ENCODE measurements at places on chromosomes 16 and 17. TPM values are rescaled to one million over a fixed set of nuclear protein-coding genes. Genes with fewer than 3 reads are reported as not detected.

- H3K4me3 ChIP-seq: no peak overlapping the region
- no peak for DNase-seq
- H3K27ac ChIP-seq: no peak overlapping the region
- H3K27me3 ChIP-seq: no peaks in the 10 kb centered on the region
- peaks cover 55% of the 10 kb centered on the region for H3K36me3 ChIP-seq
- H3K4me1 ChIP-seq: peaks cover 12% of the 10 kb centered on the region
Measured at GRCh38 chr17:43215341-43215740, 3.7 kb downstream of the TMEM106A start.

Gene NQO1
- total RNA-seq: 114 TPM

GRCh38 chr16:638034-638543 is 2.0 kb upstream of the METTL26 start:
- peaks cover 17% of the 10 kb centered on the region for H3K36me3 ChIP-seq
- peak overlapping the region; percentile 81 for H3K27ac ChIP-seq
- no peak for DNase-seq
- H3K4me3 ChIP-seq: no peak overlapping the region
- H3K27me3 ChIP-seq: no peaks in the 10 kb centered on the region

Gene PRR29
- total RNA-seq: 0.42 TPM

Gene CRISPLD2
- total RNA-seq: 568 TPM

- no peak overlapping the region for H3K27ac ChIP-seq
- no peaks in the 10 kb centered on the region for H3K27me3 ChIP-seq
- H3K4me3 ChIP-seq: no peak overlapping the region
- H3K4me1 ChIP-seq: peaks cover 6% of the 10 kb centered on the region
- H3K36me3 ChIP-seq: no peaks in the 10 kb centered on the region
Measured at GRCh38 chr16:72246423-72246822, 74.5 kb upstream of the PMFBP1 start.

DNA sequence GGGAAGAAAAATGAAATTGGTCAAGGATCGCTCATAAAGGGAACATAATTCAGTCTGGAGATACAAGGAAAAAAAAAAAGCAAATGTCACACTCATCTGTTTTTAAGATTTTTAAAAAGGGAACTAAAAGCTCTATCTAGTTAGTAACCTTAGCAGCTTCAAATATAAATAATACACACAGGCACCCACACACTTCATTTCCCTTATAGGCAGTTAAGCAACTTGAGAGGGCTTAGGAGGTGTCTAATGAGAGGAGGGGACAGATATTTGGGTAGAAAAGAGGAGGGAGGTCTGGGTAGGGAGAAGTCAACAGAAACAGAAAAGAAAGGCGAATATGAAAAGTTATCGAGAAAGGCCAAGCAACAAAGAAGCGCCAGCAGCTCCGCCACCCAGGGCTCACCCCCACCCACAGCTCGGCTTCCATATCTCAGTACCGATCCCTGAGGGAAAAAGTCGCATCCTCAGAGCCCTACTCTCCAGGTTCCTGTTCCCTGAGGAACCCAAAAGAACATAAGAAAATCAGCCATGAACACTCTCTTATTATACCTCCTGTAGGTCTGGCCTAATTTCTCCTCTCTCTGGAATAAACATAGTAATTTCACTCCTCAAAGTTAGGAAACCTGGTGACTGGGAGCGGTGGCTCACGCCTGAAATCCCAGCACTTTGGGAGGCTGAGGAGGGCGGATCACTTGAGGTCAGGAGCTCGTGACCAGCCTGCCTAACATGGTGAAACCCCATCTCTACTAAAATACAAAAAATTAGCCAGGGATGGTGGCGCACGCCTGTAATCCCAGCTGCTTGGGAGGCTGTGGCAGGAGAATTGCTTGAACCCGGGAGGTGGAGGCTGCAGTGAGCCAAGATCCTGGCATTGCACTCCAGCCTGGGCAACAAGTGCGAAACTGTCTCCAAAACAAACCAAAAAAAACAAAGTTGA is 69.6 kb upstream of the RCVRN start:
- H3K27me3 ChIP-seq: no peaks in the 10 kb centered on the region
- H3K27ac ChIP-seq: peak overlapping the region; percentile 55
- H3K4me1 ChIP-seq: peaks cover 10% of the 10 kb centered on the region
- no peak overlapping the region for H3K4me3 ChIP-seq
- H3K36me3 ChIP-seq: no peaks in the 10 kb centered on the region

Gene KRT32
- not detected for total RNA-seq

Gene SLC13A5
- total RNA-seq: not detected

DNA sequence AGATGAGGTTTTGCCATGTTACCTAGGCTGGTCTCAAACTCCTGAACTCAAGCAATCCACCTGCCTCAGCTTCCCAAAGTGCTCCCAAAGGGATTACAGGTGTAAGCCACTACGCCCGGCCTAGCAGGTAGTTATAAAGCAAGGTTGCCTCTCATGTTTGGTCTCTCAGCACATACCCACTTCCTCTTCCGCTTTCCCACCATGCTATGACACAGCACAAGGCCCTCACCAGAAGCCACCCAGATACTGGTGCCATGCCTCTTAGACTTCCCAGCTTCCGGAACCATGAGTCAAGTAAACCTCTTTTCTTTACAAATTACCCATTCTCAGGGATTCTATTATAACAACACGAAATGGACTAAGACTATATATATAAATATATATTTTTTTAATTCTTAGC is 143.6 kb downstream of the COPRS start:
- no peak for DNase-seq
- no peaks in the 10 kb centered on the region for H3K27me3 ChIP-seq
- H3K4me3 ChIP-seq: no peak overlapping the region
- H3K36me3 ChIP-seq: no peaks in the 10 kb centered on the region

DNA sequence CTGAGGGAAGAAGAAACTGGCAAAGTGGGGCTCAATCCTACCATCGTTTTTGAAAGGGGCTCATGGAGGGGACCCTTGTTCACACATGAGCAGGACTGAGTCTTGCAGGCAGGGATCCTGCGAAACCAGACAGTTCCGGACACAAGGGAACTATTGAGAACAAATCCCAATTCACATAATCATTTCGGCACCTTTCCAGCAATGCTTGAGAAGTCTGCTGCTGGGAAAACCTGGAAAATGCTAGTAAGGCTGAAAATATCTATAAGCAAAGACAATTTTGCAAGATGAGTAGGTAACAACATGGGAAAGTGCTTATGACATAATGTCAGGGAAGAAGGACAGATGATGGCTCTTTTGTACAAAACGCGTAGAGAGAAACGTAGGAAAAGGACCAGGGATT is 52.1 kb upstream of the BPTF start:
- no peaks in the 10 kb centered on the region for H3K4me1 ChIP-seq
- H3K4me3 ChIP-seq: no peak overlapping the region
- H3K27ac ChIP-seq: no peak overlapping the region
- no peaks in the 10 kb centered on the region for H3K27me3 ChIP-seq

DNA sequence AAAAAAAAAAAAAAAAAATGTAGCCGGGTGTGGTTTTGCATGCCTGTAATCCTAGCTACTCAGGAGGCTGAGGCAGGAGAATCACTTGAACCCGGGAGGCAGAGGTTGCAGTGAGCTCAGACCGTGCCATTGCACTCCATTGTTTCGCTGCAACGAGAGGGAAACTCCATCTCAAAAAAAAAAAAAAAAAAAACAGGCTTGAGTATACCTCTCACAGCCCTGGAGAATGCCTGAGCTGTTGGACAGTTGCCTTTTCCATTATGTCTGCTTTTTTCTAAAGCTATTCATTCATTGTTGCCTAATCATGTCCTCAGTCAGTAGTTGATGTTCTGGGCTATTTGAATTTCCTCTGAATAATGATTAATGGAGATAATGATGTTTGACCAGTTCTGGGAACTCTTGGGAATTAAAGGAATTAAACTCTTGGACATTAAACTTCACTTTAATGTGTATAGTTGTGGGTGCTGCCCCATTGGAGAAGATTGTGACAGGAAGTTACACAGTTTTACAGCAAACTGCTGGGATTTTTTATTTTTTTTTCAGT is 11.8 kb downstream of the HMOX2 start:
- DNase-seq: no peak
- H3K36me3 ChIP-seq: peaks cover 54% of the 10 kb centered on the region
- H3K4me3 ChIP-seq: no peak overlapping the region

GRCh38 chr17:6856051-6856450 is 24.5 kb upstream of the TEKT1 start:
- no peak overlapping the region for H3K27ac ChIP-seq
- DNase-seq: no peak
- H3K36me3 ChIP-seq: no peaks in the 10 kb centered on the region

- H3K36me3 ChIP-seq: no peaks in the 10 kb centered on the region
- H3K27me3 ChIP-seq: peaks cover 7% of the 10 kb centered on the region
- H3K4me1 ChIP-seq: peaks cover 74% of the 10 kb centered on the region
- H3K4me3 ChIP-seq: peak overlapping the region; percentile 71
- peak; percentile 92 for DNase-seq
- H3K27ac ChIP-seq: peak overlapping the region; percentile 96
Measured at GRCh38 chr16:65119901-65120401, 1.9 kb downstream of the CDH11 start.

DNA sequence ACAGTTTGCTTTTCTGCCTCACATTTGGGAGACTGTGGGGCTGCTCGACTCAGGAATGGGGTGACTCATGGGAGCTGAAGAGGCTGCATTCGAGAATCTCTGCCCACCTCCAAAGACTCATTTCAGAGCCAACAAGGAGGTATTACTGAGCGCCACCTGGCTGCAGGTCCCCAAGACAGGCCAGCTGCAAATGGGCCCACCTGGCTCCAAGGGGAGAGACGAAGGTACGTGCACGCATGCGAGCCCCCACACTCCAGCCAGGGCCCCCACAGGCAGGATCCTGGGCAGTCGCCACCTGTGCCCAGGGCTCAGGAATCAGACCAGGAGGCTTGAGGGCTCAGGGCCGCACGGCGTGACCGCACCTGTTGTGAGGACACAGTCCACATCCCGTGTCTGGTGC is 6.0 kb downstream of the HAGHL start:
- H3K36me3 ChIP-seq: peaks cover 78% of the 10 kb centered on the region
- peaks cover 8% of the 10 kb centered on the region for H3K27me3 ChIP-seq
- DNase-seq: no peak
- peaks cover 14% of the 10 kb centered on the region for H3K4me1 ChIP-seq
- H3K4me3 ChIP-seq: no peak overlapping the region

Gene HOXB8
- not detected for total RNA-seq

Gene PRCD
- 5.1 TPM for total RNA-seq

DNA sequence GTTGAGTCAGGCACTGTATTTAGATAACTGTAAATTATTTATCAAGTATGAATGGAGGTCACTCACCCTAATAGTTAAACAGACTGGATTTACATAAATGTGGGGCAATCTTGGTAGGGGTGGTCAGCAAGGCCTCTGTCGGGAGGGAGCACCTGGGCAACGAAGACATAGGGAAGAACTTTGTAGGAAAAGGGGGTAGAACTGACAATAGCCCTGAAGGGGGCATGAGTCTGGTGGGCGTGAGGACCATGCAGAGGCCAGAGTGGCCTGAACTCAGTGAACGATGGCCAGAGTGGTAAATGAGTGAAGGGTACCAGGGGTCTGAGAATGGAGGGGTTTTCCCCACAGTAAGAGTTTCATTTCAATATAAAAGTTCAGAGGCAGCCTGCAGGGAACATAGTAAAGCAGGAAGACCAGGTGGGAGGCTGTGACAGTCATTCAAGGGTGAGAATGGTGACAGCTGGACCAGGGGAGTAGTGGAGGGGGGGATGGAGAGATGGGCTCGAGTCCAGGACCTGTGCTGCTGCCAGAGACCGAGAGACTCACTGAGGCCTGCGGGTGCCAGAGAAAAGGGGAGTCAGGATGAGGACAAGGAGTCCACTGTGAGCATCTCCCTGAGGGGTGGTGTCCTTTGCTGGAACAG is 2.9 kb downstream of the C17orf67 start:
- no peaks in the 10 kb centered on the region for H3K36me3 ChIP-seq
- DNase-seq: no peak
- no peak overlapping the region for H3K27ac ChIP-seq
- H3K4me1 ChIP-seq: peaks cover 39% of the 10 kb centered on the region
- H3K4me3 ChIP-seq: no peak overlapping the region
- H3K27me3 ChIP-seq: no peaks in the 10 kb centered on the region

DNA sequence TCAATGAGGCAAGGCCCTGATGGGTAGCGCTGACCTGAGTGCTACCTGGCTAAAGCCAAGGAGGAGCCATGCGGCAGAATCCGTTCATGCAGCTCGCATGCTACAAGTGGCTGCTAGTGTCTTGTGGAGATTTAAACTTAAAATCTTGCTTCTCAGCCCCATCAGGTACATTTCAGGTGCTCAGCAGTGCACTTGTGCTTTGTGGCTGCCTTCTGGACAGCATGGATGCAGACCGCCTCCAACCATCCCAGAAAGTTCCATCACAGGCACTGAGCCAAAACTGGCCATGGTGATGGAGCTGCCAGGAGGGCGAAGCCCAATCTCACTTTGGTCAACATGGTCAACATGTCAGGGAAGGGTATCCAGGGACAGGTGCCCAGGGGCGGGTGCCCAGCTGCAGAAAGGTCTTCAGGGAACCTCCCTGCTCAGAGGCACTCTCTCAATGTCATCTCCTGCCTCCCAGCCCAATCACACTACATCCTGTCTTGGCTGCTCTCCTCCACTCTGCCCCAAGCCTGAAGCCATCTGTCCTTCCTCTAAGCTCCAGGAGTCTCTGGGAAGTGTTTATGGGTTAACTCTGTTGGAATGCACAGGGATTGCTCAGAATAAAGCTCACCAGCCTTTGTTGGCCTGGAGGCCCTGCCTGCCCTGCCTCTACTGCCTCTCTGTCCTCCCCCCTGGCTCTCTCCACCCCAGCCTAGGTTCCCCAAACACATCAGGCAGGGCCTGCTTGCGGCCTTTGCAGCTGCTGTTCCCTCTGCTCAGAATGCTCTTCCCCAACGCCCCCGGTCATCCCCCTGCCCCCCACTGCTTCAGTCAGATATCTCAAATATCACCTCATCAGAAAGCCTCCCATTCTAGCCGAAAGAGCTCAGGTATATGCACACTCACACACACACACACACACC is 18.3 kb upstream of the TNFRSF13B start:
- no peaks in the 10 kb centered on the region for H3K4me1 ChIP-seq
- no peak overlapping the region for H3K27ac ChIP-seq
- H3K36me3 ChIP-seq: no peaks in the 10 kb centered on the region
- H3K27me3 ChIP-seq: no peaks in the 10 kb centered on the region

GRCh38 chr17:29150161-29150560 is 30.0 kb downstream of the MYO18A start:
- peak overlapping the region; percentile 80 for H3K27ac ChIP-seq
- H3K36me3 ChIP-seq: no peaks in the 10 kb centered on the region
- H3K4me3 ChIP-seq: no peak overlapping the region
- H3K4me1 ChIP-seq: peaks cover 63% of the 10 kb centered on the region
- no peak for DNase-seq

- no peak for DNase-seq
- peaks cover 12% of the 10 kb centered on the region for H3K4me1 ChIP-seq
- no peak overlapping the region for H3K4me3 ChIP-seq
Measured at GRCh38 chr17:28956861-28957260, 5.5 kb upstream of the PHF12 start.

- DNase-seq: no peak
- H3K4me1 ChIP-seq: no peaks in the 10 kb centered on the region
- no peaks in the 10 kb centered on the region for H3K27me3 ChIP-seq
- H3K27ac ChIP-seq: no peak overlapping the region
Measured at GRCh38 chr17:13283606-13284005, 265.8 kb upstream of the ELAC2 start.

All from esophagus muscularis mucosa (tissue), 4 donors.